ENCODE measurements at places on chromosomes 13 and 19.

- DNase-seq = no peak
These were observed 171.3 kb downstream of the NUFIP1 start for GRCh38 chr13:44818016-44818415.

DNA sequence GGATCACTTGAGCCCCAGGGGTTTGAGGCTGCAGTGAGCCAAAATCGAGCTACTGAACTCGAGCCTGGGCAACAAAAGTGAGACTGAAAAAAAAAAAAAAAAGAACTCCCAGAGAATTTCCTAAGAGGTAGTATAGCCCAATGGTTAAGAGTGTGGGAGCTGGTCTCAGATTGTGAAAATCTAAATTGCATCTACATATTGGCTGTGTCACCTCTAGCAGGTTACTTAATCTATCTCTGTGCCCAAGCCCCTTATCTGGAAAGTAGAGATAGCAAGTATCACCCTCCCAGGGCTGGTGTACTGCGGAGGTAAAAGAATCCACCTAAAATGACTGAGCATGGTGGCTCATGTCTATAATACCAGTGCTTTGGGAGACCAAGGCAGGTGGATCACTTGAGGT is 3.7 kb upstream of the PLAUR start:
- DNase-seq = no peak

DNA sequence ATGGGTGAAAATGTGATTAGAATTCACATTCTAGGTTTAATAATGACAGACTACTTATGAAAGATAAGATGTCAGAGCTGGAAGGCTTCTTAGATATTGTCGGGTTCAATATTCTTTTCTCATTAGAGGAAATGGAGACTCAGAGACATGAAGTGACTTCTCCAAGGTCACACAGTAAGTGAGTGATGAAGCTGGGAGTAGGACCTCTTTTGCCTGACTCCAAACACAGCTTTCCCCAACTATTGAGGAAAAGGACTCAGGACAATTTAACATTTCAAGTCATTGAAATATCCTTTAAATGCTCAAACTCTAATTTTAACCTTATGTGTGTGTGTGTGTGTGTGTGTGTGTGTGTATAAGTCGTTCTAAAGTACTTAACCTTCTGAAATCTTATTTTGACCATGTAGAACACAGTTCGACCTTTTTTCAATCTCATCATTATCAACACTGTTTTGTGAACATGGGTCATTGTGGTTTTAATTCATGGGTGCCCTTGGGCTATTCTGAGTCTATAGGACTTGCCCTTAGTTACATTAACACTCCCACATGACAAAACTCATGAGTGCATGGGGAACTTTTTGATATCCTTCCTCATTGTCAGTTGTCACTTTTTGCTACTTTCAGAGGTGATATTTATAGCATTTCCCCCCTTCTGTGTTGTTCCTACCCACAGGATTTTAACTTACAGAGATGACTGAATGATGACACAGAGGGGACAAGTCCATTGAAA is 53.0 kb downstream of the LRCH1 start:
- DNase-seq = no peak

DNA sequence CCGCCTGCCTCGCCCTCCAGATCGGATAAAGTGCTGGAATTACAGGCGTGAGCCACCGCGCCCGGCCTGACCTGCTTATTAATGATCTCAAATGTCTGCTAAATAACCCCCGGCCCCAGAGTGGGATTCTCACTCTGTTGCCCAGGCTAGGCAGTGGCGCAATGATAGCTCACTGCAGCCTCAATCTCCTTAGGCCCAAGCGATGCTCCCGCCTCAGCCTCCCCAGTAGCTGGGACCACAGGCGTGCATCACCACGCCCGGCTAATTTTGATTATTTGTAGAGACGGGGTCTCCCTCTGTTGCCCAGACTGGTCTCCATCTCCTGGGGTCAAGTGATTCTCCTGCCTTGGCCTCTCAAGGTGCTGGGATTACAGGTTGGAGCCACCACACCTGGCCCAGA is 626 bp upstream of the ATP5F1D start:
- no peak for DNase-seq

DNA sequence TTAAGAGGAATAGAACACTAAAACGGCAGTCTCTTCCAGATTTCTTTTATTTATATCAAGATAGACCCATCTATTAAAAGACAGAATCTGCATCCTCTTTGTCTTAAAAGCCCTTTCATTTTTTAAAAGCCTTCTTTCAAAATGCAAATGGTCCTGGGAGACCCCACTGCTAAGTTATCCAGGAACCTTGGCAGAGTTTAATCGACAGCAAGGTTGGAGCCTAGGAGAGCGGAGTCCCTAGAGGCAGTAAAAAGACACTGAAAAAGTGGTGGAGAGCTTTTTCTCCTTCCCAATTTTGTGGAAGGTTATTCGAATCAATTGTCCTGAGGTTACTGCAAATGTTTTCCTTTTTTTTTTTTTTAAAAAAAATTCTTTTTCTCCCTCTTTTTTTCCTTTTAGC is 294.7 kb downstream of the NALCN start:
- no peak for DNase-seq

- peak; percentile 44 for DNase-seq
These were observed 6.0 kb downstream of the EEF2 start for GRCh38 chr19:3979289-3979673.

DNA sequence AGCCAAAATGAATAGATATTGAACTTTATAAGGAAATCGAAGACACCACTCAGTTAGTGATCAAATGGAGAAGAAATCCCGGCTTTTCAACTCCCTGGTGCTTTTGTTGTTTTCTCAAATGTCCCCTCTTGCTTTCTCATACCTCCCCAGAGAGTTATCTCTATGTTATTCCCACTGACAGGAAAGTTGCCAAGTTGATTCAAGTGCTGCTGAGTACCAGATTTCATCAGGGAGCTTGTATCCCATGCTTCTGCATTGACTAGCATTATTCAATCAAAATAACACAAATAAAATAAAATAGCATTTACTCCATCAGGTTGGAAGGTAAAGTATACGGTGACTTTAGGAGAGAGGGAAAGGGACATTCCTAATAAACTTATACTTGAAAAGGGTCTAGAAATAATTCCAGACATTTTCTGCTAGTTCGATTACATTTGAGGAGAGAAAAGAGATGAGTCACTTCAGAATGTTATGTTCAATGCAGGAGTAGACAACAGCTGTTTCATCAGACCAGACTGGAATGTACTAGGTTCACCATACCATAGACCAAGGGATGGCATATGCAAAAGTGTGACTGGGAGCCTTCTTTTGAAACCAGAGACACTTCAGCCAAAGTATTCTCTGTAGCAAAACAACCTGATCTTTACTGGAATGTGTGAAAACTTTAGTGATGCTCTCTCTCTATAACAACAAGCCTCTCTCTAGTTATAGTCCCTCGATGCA is 397.8 kb downstream of the FGF14 start:
- no peak for DNase-seq

DNA sequence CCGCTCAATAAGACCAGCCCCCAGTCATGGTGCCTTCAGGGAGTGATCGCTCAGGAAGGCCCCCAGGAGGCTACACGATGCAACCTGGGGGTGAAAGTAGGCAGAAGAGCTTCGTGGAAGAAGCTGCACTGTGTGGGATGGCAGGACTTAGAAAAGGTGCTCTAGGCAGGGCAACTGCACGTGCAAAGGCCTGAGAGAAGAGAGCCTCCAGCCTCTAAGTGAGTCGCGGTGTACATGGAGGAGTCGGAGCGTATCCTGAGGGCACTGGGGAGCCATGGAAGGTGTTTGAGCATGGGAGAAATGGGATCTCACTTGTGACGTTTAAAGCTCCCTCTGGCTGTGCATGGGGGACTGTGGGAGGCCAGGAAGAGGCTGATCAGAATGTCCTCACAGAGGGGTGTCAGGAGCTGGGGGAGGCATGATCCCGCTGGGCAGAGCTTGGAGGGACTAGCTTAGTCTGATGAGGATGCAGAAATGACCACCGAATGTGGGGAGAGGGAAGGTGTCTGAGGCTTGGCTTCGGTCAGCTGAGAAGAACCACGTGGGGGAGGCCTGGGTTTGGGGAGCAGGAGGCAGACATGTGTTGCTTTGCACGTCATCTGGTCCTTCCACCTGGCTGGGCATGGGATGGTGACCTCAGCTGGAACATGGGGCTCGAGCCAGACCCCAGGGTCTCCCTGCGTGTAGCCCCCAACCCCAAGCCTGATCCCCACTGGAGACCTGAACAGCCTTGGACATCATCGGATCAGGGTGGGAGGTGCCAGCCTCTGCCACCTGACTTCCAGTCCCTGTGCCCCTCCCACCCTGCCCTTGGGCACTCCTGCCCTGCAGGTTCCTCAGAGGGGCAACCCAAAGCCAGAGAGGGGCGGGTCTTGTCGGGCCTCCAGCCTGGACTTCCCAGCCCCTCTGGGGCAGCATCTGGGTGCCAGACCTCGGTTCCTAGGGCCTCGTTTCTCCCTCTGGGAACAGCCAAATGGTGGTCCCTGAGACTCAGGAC is 1.1 kb downstream of the APC2 start:
- DNase-seq = no peak

DNA sequence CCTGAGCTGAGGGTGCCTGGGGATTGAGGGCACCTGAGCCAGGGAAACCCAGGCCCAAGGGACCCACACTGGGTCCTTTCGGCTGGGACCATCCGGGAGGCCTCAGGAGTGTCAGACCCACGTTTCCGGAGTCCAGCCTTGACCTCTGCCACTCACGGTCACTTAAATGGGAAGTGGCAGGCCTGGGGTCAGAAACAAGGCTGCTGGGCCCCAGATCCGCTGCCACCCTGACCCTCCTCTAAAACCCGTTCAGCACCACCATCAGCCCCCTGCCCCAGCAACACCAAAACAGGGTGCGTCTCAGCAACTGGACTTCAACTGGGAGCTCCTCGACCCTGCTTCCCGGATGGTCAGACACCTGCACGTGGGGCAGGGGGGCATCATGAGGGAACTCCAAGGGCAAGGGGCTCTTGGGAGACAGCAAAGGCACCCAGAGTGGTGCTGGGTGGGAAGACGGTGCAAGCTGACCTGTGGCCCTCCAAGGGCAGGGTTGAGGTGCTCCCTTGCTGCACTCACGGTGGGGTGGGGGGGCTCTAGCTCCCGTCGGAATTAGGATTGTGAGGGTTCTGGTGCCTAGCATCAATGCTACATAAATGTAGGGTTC is 1.2 kb upstream of the PLPP2 start:
- DNase-seq = no peak

GRCh38 chr13:24301434-24301833 is 7.9 kb upstream of the C1QTNF9 start:
- no peak for DNase-seq

DNA sequence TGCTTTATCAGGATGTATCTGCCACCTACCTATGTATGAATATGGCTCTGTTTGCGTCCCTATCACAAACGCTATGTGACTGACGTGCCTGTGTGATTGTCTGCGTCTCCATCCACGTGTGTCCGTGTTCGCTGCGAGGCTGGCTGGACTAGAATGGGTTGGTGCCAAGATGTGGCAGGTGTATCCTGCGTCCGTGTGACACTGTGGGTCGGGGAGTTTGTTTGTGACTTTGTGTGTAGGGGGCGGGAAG is 6.7 kb upstream of the HOOK2 start:
- DNase-seq = peak; percentile 73

GRCh38 chr19:41521931-41522555 is 53.9 kb upstream of the CEACAM21 start:
- no peak for DNase-seq

- no peak for DNase-seq
These were observed 69.6 kb downstream of the STK24 start for GRCh38 chr13:98507282-98507797.

DNA sequence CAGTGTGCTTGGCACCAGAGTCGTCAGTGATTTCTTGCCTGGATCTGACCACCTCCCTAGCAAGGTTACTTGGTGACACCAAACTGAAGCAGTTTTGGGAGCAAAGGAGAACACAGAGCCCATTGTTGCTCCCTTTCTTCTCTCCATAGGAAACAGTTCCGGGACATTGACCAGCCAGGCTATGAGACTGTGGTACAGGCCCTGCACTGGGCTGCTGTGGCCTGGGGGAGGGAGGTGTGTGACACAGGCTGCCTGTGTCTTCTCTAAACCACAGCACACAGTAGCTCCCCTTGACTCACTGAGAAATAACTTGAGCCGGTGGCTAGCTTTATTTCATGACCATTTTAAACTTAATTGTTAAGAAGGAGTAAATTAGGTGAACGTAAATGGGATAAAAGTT is 214.8 kb upstream of the UBL3 start:
- DNase-seq = no peak

GRCh38 chr13:62704875-62705274 is 1289.2 kb upstream of the PCDH20 start:
- no peak for DNase-seq

- no peak for DNase-seq
These were observed 10.2 kb upstream of the CARM1 start for GRCh38 chr19:10861103-10861651.

GRCh38 chr19:10189616-10190015 is 5.1 kb downstream of the DNMT1 start:
- DNase-seq = no peak

GRCh38 chr13:113046128-113046882 is 59.3 kb upstream of the F7 start:
- no peak for DNase-seq

DNA sequence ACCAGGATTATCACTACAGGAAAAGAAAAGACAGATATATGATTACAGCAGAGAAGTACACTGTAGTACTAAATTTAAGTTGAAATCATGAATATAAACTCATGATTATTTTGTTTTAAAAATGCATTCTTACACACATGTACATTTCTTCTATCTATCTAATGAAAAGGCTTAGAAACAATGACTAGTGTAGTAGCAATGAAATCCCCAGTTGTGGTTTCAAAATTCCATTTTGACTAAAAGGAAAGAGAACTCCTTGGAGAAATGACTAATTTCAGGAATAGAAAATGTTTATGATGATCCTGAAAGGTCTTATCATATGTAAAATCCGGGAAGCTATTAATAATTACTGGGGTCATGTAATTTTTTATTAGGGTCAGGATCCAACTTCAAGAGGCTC is 195.0 kb upstream of the STARD13 start:
- no peak for DNase-seq

DNA sequence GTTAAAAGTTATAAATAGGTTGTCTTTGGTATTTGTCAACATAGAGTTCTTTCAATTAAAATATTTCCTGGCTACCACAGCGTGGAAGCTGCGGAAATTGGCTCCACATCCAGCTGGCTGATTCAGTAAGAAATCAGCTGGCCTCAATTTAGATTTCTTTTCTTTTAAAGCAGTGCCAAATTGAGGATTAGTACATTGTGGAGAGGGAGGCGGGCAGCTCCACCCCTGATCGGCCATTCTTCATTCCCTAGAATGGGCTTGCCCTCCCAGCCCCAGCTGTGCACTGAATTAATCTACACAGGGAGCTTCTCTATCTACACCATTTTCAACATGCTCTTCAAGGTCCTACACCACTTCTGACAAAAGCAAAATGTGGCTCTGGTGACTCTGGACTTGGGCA is 624.8 kb downstream of the DACH1 start:
- no peak for DNase-seq

- DNase-seq = peak; percentile 96
These were observed at the start of gene PBX4 for GRCh38 chr19:19618219-19619051. PBX4 (minus strand) TSS chr19:19618687; CDS start chr19:19618629, 58 bp downstream.

GRCh38 chr19:46665072-46665471 is 4.1 kb upstream of the DACT3 start:
- no peak for DNase-seq

All from ureter (tissue), 1 donor.